ENCODE measurements at places on chromosomes 11 and 22.

DNA sequence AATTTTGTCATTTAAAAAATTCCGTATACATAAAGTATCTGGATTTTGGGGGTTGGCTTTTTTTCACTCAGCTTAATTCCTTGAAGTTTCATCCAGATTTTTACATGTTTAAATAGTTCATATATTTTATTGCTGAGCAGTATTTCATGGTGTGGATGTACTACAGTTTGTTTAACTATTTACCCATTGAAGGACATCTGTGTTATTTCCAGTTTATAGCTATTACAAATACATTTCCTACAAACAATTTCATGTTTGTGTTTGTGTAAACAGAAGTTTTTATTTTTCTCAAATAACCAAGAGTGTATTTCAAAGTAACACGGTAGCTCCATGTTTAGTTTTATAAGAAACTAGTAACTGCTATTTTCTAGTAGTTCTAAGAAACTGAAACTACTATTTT is 299.7 kb upstream of the ANO3 start:
- DNase-seq, result no peak

DNA sequence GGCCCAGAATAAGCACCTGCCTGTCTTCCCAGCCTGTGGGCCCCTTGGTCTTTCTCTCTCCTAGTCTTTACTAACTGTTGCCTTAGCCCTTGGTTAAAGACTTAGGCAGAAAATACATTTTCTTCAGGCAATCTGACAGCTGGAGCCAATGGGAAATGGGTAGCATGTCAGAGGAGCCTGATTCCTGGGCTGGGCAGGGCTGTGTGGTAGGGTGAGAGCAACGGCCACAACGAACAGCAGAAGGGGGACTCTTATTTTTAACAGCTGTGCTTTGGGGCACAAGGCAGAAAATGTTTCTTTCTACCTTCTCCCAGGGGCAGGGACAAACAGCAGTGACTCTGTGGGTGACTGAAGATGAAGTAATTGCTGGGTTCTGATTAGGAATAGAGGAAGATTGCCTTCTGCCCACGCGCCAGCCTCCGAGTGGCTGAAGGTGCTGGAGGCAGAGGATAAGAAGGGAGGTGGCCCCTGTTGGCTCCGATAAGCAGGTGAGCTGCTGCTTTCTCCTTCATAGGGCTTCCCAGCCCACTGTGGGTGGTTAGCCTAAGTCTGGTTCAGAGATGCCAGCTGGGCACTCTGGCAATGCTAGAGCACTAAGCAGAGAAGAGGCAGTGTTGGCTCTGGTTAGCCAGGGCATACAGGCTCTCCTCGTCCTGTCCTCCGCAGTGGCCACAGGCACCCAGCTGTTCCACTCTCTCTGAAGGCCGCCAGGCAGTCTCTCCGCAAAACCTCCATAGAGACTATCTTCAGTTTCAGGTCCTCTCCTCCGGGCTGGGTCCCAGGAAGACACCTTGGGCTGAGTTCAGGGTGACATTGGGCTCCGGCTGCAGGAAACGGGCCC is 1.5 kb downstream of the YPEL4 start:
- peak; percentile 36 for DNase-seq

GRCh38 chr22:33565580-33565995 is 354.7 kb downstream of the LARGE1 start:
- DNase-seq, result peak; percentile 10

GRCh38 chr11:120024586-120024985 is 113.3 kb downstream of the TRIM29 start:
- no peak for DNase-seq

- DNase-seq, result no peak
These were observed 72.5 kb downstream of the RAB30 start for GRCh38 chr11:82999232-82999631.

DNA sequence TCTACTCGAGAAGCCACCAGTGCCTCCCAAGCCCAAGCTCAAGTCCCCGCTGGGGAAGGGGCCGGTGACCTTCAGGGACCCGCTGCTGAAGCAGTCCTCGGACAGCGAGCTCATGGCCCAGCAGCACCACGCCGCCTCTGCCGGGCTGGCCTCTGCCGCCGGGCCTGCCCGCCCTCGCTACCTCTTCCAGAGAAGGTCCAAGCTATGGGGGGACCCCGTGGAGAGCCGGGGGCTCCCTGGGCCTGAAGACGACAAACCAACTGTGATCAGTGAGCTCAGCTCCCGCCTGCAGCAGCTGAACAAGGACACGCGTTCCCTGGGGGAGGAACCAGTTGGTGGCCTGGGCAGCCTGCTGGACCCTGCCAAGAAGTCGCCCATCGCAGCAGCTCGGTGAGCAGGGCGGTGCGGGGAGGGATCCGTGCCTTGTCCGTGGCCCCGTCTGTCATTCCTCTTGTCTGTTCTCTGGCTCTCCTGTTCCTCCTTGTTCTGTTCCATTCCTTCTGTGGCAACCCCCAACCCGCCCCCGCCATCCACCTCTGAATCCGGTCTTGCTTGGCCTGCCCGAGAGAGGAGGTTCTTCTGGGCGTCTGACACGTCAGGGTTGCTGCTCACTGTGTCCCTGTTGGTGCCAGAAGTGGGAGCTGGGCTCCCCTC is 15.8 kb upstream of the ACR start:
- no peak for DNase-seq

DNA sequence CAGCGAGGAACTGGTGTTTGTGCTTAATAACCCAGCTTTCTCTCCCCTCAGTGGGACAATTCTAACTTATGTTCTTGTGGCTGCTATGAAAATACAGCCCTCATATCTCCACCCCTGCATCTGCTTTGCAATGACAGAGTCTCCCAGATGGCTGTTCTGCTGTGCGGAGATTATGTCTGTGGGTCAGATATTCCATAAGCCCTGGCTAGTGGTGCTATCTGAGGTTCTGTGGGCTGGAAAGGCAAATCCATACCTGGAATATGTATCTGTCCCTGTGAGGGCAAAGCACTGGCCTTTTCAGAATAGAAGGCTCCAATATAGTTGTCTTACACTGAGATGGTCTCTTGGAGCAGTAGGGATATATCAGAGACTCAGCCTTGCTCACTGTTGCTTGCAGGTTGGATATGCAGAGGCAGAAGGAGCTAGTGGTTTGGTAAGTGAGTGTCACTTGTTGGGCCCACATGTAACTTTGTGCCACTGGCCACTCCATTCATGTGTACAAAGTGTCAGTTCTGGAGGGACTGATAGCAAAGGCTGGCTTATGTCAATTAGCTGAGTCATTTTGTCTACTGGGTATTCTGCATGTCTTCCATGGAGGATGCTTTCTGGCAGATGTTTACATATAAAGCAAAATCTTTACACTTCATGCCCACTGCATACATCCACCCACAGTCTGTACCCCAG is 246.6 kb downstream of the FAM76B start:
- no peak for DNase-seq

DNA sequence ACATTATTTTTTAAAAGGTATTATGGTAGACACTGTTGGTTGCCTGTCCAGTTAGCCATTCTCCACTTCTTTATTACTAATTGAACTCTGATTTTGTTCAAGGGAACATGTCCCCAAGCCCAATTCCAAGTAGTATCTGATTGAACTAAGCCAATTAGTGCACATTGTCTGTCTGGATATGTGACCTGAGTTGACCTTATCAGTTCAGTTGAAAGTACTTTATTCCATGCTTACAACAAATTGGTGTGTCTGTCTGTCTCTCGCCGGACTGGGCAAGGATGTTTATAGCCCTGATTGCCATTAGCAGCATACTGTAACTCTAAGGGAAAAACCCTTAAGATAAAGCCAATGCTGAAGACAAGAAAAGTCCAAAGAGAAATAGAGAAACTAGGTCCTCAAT is 85.6 kb downstream of the INTS4 start:
- no peak for DNase-seq

GRCh38 chr22:42910221-42910942 is 53.3 kb upstream of the ARFGAP3 start:
- no peak for DNase-seq

- DNase-seq, result no peak
These were observed 1.8 kb upstream of the DDB2 start for GRCh38 chr11:47212938-47213337.

GRCh38 chr11:58576887-58577471 is 1.3 kb upstream of the LPXN start:
- DNase-seq, result no peak

DNA sequence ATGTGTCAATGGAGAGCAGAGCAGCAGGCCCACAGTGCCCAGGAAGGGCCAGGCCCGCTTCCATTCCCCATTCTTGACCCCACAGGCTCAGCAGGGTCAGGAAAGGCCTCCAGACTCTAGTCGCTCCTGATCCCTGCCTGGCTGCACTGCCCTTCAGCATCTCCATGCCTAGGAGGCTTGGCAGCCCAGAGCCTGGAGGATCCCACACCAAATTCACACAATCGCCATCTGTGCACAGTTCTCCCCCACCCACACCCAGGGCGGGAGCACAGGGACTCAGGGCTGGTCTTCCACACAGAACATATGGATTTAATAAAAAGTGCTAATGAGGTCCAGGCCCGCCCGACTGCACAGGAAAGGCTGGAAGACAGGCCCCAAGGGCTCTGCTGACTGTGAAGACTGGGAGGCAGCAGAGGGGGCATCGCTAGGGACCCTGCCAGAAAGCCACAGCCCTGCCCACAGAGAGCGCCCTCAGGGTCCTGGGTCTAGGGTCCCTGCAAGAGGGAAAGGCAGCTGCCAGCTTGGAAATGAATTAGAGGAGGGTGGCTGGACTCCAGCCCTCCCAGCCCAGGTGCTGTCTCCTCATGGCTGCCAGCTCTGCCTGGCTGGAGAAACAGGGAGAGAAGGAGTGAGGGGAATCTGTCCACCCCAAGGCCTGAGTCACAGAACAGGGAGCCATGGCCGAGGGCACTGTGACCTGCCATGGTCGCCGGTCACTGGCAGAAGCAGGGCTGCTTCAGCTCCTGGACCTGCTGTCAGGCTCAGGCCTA is 39.7 kb downstream of the DKK3 start:
- no peak for DNase-seq

DNA sequence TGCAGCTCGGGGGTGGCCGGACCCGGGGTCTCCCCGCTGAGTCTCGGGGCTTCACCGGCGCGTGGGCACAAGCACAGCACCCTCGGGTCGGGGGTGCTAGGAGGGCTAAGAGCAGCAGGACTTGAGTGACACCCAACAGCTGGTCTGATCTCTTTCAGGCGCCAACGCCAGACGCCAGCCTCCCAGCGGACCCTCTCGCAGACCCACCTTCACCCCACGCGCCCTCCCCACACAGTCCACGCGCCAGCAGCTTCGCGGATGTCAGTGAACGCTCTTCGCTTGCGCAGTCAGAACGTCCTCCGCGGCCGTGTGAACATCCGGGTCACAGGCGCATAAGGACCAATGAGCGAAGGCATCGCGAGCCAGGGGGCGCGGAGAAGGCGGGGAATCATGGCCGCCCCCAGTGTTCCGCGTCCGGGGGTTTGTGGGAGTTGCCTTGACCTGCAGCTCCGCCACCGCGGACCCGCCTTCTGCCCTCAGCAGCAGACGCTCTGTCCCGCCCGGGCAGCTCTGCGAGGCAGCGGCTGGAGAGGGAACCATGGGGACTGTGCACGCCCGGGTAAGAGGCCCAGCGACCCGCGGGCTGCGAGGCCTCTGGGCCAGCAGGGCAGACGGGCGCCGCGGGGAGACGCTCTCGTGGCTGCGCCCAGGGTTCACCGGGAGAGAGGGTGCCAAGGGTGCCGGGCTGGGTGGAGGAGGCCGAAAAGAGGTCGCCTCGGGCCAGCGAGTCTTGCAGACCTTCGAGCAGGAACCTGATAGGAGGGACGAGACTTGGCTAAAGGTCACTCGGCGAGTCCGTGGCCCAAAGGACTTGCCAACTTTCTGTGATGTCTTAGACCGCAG is at the start of gene SAMM50:
TSS of gene SAMM50 (plus strand) at position 403 of the 843 bp plus-strand sequence. CDS start at position 539, 136 bp downstream.
- peak; percentile 93 for DNase-seq

DNA sequence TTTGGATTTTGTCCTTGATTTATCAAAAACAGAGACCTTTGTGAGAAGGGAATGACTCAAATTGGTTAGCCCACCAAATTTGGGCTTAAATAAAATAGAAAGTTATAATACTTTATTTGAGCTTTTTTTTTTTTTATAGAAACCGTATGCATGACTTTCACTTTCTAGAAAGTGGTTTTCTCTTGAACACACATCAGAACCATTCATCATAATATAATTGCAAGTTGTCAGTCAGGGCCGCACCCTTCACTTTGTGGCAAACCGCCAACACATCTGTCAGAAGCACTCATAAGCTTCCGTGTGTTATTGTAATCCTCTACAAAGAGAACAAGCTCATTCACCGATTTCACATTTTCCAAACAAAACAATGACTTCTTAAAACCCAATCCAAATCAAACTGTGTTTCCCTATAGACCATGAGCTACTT is 76.1 kb downstream of the SOX6 start:
- no peak for DNase-seq

DNA sequence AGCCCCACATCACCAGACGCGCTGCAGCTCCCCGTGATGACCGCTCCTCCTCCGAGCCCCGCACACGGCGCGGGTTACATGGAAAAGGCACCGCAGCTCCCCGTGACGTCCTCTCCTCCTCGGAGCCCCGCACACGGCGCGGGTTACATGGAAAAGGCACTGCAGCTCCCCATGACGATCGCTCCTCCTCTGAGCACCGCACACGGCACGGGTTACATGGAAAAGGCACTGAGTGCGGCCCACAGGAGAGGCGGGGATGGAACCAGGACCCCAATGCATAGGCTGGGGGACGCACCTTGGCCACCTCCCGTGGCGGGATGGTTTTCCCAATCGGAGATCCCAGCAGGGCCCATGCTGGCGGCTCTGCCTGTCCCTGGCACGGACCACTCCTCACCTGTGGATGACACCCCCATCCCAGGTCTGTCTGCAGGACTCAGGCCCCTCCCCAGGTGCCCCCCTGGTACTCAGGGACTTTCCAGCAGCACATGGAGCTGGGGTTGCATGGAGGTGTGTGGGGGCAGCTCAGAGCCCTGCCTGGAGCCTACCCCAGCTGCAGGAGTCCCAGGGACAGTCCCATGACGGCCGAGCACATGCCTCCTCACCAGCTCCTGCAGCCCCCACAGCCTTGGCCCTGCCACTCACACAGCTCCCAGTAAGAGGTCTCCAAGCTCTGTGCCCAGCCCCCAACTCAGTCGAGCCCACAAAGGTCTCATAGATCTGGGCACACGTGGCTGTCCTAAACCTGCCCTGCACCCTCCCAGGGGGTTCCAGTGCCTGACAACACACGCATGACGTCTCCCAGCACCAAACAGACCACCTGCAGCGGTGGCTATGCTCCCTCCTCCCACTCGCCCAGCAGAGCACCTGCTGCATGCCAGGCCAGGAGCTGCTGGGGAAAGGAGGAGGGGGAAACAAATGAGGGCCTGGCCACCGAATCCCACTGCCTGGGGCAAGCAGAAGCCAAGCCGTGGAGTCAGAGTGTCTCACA is 166.6 kb downstream of the BRD1 start:
- DNase-seq, result no peak

GRCh38 chr11:69398529-69399492 is 82.7 kb upstream of the LINC01488 start:
- no peak for DNase-seq

- no peak for DNase-seq
These were observed 16.0 kb downstream of the CAPRIN1 start for GRCh38 chr11:34067383-34068065.

GRCh38 chr11:45337583-45338360 is 51.6 kb upstream of the SYT13 start:
- no peak for DNase-seq

Measured in activated T-cell treated with anti-CD3 and anti-CD28 coated beads, Interleukin-2, amount 50 U/mL, for 72 hours (primary cell).